ENCODE measurements at places on chromosomes 6 and 20.

DNA sequence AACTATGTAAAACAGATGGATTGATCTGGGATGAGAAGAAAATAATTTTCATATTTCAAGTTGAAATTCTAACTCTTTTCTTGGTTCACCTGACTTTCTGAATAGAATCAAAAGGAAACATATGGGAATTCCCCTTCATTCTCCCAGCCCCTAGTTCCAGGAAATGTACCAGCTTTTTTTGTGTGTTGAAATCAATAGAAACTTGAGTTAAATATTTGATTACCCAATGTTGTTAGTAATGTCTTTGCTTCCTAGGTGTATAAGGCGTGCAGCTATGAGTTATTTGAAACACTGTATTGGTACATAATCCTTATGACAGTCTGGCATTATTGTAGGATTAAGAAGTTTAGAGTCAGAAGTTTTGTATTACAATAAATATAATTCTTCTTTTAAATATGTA is 21.5 kb downstream of the VNN2 start:
- DNase-seq, result no peak

DNA sequence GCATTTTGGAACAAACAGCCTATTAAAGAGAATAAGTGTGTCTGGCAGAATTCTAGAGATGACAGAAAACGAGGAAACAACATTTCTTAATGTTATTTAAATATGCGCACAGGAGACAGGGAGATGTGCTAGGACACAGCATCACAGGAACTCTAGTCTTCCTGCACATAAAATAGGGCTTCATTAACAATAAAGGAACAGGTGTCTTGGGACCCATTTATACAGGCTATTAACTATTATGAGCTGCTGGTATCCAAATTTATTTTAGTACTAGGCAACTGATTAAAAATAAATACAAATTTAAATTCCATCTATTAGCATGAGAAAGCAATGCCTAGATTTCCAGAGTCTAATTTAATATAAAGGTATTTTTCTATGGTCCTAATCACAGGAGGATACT is 102.3 kb downstream of the PDSS2 start:
- DNase-seq, result no peak

GRCh38 chr6:49556429-49556837 is 6.0 kb downstream of the C6orf141 start:
- DNase-seq, result peak; percentile 43

GRCh38 chr6:2545383-2546038 is 205.2 kb downstream of the MYLK4 start:
- no peak for DNase-seq

DNA sequence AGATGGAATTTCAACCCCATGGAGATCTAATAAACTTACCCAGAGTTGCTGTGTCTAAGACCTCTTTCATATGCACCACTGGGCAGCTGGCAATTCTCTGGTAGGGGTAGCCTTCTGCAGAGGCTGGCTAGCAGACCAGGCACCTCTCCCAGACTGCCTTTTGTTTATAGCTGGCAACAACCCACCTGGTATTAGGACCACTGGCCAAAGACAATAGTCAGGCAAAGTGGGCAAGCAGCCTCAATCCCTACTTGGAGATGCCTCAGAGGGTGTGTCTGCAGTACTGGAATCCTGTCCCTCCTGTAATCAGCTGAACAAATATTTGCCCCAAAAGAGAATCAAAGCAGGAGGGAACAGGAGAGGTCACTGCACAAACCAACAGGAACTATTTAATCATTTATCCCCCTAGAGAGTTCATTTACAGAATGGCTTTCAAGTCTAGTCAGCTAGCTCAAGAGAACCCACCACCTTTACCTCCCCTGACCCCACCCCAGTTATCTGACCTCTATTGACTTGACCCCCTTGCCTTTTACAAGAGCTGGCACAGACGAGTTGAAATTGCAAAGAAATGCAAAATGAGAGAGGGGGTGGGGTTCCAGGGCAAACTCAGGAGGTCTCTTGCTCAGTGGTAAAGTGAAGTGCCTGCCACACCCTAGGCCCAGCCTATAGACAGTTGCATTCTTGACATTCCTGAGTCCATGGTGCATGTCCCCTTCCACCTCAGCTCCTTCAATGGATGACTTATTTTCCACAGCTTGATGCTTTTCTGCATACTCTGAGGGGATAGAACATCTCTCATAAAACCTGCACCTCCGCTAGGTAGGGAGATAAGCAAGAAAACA is 2.8 kb downstream of the BCL2L1 start:
- DNase-seq, result no peak

GRCh38 chr6:6910734-6911295 is 196.9 kb upstream of the RREB1 start:
- no peak for DNase-seq

- DNase-seq, result peak; percentile 77
Observed at GRCh38 chr6:27795697-27796494, 116.3 kb downstream of the OR2B2 start.

DNA sequence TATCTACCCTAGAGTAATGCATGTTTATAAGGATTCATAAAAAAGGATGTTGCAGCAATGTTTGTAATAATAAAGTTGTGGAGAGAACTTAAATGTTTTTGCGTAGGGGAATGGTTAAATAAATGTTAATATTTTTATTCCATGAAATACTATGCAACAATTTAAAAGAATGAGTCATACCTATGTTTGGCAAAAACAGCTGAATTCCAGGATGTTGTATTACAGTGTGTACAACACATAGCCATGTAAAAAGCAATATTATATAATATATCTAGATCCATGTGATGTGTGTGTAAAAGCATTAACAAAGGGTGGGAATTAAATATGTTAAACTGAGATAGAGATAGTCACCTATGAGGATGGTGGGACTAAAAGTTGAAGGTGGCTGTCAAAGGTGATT is 21.1 kb upstream of the PKIB start:
- DNase-seq, result no peak

DNA sequence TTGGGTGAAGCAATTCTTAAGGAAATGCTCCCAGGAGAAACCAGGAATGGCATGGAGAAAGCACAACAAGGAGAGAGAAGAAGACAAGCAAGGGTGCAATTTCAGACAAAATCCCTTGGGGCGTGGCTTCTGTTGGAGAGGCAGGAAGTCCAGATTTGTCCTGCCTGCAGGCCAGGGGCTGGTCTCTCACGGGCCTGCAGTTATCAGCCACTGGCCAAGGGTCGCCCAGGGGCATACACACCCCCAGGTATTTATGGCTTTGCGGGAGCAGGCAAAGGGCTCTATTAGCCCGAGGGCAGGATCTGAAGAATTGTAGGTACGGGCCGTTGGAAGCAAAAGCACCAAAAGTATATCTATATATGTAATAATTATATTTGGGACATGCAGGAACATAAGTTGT is 87.7 kb downstream of the IYD start:
- no peak for DNase-seq

- DNase-seq, result peak; percentile 17
Observed at GRCh38 chr6:28816909-28817807, 106.6 kb downstream of the TRIM27 start.
